ENCODE measurements at places on chromosomes 1 and 21. TPM values are rescaled to one million over a fixed set of nuclear protein-coding genes. Genes with fewer than 3 reads are reported as not detected.
A peak's percentile ranks its signal among the peaks of the same experiment; 100 is the strongest.

- no peak for DNase-seq
Measured at GRCh38 chr1:200437556-200438203, 27.8 kb upstream of the ZNF281 start.

- DNase-seq = no peak
Measured at GRCh38 chr1:193335806-193336428, 149.5 kb upstream of the B3GALT2 start.

DNA sequence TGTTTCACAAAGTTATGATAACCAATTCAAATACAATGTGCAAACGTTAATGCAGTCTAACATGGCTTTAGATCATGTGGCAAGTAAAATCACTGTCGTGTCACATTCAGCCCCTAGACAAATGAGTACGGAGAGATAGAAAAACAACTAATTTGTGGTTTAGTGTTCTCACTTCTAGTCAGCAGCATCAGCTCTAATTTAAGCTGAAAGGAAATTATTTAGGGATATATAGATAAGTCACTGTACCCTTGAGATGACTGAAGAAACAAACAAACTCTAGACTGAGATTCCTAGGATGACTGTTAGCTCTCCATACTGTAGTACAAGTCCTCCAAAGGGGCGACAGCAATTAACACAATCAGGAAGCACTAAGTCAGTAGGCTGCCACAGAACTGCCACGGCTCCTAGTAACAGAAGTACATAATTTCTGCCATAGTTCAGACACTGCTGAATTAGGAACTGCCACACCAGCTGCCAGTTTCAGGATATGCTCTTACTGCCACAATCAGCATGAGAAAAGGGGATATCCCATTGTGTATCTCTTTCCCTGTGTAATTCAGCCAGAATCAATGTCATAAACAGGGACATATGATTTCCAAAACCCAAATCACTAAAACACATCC is 150.4 kb upstream of the NEGR1 start:
- DNase-seq = no peak

Gene MCOLN2
- polyA plus RNA-seq = not detected

Gene ANGPTL7
- not detected for polyA plus RNA-seq

GRCh38 chr1:94093996-94094395 is 27.0 kb downstream of the ABCA4 start:
- DNase-seq = no peak

GRCh38 chr1:113185463-113186104 is 112.6 kb downstream of the LRIG2 start:
- no peak for DNase-seq

Gene TAS1R3
- polyA plus RNA-seq = 0.13 TPM

GRCh38 chr21:32653326-32653901 is 41.2 kb upstream of the CFAP298 start:
- peak; percentile 37 for DNase-seq

- no peak for DNase-seq
Measured at GRCh38 chr1:3879787-3880428, 20.2 kb downstream of the C1orf174 start.

- no peak for DNase-seq
Measured at GRCh38 chr21:28439788-28440187, 552.9 kb downstream of the LTN1 start.
